ENCODE measurements at places on chromosomes 1 and 21.

GRCh38 chr1:26890467-26890796, 349 bp upstream of the GPN2 start:
- no peak for DNase-seq

DNA sequence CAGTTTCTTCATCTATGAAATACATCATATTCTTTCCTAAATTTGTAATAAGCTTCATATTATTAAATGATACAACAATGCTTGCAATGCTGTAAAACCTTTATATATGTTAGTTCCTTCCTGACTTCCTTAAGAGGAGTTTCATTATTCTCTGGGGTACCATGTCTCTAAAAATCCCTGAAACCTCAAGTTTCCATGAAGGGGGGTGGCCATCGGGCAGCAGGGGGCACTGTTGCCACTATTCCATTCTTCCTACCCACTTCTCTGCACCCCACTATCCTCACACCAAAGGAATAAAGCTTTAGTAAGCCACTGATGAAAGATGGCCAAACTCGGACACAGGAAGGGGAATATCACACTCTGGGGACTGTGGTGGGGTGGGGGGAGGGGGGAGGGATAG, 9.0 kb upstream of the DMRTB1 start:
- no peak for DNase-seq

DNA sequence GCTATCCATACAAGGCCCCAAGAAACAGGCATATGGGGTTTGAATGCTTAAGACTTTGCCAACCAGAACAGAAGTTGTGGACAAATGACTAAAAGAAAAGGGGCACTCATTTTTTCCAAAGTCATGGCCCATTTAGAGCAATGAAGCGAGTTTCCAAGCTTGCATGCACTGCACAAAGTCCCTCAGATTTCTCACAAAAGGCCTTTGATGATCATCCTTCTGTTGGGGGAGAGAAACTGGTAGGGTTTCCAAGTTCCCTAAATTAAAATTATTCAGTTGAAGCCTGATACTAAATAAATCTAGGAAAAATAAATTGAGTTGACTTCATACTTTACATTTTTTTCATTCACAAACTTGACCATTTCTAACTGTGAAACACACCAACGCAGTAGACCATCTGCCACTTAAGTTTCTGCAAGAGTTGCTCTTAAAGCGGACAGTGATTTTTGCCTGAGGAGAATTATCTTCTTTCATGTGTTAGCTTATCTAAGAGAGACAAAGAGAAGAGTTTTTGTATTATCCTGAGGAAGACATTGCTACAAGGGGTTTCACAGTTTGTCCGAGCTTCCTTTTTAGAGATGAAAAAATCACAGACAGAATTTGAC, 139.2 kb downstream of the SEC16B start:
- no peak for DNase-seq

DNA sequence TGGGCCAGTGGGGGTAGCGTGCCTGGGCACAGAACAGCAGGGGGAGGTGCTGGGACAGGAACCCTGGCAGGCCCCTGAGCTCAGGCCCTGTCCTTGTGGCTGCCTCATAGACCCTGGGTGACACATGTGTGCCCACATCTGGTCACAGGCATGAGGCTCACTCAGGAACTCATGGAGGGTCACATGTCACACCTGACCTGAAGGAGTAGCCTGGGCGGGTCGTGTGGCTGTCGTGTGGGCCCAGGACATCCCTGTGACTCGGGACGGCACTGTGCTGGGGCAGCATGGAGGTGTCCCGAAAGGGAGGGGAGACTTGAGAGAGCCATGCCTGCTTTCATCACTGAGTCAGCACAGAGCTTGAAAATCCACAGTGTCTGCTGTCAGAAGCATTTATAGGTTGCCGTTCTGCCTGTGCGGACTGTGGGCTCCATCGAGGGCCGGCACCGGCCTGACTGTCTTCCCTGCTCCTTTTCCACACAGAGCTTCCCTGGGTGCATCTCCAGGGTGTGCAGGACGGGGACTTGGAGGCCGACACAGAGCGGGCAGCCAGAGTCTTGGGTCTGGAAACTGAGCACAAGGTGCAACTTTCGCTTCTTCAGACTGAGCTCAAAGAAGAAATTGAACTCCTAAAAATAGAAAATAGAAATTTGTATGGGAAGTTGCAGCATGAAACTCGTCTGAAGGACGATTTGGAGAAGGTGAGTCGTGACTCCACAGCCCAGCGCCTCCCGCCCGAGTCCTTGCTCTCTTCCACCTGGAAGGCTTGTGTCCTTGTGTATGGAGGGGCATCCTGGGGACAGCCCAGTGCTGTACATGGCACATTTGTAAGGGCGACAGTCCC, 32.8 kb downstream of the PCNT start:
- no peak for DNase-seq

DNA sequence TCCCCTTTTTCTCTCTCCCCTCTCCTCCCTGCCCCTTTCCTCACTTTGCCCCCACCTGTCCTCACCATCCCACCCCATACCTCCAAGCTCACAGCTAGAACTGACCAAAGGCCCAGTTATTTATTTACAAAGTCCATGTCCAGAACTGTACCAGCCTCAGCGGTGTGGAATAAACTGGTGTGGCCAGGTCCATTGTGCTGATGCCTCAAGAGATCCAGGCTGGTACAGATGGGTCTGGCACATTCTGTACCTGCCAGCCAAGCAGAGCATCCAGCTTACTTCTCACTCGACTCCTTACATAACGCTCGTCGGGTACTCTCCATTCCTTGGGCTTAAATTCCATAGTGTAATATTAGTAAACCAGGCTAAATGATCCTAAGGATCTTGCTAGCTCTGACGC, 11.8 kb downstream of the PDZK1IP1 start:
- DNase-seq = no peak

DNA sequence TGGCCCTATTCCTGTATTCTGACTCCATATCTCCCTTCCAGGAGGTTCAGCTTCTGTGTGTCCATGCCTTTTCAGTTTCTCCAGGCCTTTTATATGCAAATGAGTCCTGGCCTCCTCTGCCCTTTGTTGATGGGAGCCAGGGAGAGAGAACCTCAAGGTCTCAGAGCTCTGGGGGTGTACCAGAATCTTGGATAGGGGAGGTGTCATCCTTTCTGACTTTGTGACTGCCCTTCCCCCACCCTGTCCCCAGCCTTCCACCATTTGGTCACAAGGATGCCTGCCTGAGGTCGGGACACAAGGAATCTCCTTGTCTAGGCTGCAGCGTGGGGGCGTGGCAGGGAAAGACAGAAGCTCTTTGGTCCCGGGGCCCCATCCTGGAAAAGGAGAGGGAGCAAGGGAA, 18.6 kb downstream of the LURAP1 start:
- no peak for DNase-seq

DNA sequence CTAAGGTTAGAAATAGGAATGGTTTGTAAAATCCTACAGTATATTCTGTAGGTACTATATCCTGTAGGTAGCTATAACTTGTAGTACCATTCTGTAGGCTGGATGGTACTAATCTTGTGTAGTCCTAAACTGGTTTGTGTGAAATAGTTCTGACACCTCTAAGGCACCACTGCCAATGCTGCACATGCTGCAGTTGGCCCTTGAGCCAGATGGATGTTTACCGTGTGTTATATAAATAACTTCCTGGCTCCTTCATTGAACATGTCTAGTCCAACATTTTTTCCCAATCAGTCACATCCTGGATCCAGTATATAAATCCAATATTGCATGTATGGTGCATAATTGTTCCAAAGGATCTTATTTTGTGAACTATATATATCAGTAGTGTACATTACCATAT, 89.5 kb upstream of the GNG4 start:
- peak; percentile 10 for DNase-seq

GRCh38 chr1:100053119-100053518, 79.6 kb downstream of the SASS6 start:
- DNase-seq = no peak

Measured in NCI-H774 (cell line).